Right lobe of liver (tissue), 6 donors: ENCODE measurements at places on chromosomes 13 and 19.
A peak's percentile ranks its signal among the peaks of the same experiment; 100 is the strongest.

- peak; percentile 48 for DNase-seq
Observed at GRCh38 chr19:32869369-32869965, at the start of gene SLC7A9. SLC7A9 (minus strand) TSS chr19:32869767; CDS start chr19:32868534, 1,233 bp downstream.

GRCh38 chr19:14139944-14140343 is 3.6 kb upstream of the ASF1B start:
- DNase-seq: no peak

GRCh38 chr19:34692549-34692948 is 15.1 kb downstream of the ZNF302 start:
- DNase-seq: no peak

DNA sequence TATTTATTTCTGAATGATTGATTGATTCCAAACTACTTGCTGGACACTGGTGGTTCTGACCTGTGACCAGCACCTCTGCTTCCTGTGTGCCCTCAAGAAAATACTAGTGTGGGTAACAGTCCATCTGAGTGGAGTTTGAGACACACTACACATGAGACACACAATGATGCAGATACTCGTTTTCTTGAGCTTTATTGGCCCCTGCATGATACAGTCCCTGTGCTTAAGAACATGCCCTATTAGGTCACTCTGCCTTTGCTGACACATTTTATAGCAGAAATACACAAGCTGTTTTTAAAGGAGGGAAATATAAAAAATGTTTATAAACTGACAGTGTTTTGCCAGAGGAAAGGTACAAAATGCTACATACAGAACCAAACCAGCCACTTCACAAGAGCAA is 126.9 kb downstream of the STK24 start:
- no peak for DNase-seq

- DNase-seq: peak; percentile 39
Observed at GRCh38 chr19:33809960-33810359, 13.3 kb downstream of the KCTD15 start.

DNA sequence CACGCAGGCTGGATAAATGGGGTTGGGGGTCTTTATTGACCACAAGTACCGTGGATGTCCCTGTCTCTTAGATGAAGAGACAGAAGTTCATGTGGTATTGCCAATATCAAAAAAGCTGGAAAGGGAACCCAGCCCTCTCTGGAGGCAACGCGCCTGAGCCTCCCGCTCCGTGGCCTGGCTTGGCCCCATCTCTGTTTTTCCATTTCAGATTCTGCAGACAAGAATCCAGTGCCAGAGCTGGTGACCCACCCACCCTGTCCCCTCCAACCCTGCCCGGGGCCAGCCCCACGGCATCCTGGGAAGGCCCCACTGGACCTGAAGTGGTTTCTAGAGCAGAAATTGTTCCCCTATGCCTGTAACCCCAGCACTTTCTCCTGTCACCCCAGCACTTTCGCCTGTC is 57.7 kb downstream of the PTPRS start:
- no peak for DNase-seq

GRCh38 chr19:3132971-3133792 is 2.7 kb upstream of the GNA15 start:
- no peak for DNase-seq

DNA sequence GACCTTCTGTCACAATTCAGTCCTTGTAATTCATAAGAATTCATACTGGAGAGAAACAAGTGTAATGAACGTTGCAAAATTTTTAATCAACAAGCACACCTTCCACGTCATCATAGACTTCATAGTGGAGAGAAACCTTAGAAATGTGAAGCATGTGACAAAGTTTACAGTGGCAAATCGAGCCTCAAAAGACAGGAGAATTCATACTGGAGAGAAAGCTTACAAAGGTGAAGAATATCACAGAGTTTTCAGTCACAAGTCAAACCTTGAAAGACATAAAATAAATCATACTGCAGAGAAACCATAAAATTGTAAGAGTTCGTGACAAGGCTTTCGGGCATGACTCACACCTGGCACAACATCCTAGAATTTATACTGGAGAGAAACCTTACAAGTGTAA is 24.6 kb downstream of the ZNF813 start:
- DNase-seq: no peak

DNA sequence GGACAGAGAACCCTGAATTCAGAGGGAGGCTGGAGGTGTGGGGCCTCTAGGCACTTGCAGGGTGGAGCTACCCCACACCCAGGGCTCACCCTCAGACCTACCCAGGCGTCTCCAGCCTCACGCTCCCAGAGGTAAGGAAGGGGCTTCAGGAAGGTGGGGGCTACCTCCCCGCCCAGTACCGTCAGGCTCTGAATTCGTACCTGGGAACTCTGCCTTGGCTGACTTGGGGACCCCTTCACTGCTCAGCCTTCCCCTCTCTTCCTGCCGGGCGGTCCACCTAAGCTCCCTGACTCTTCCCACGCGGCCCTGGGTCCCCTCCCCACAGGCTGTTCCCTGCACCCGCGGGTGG is 28.5 kb upstream of the PARP4 start:
- no peak for DNase-seq

DNA sequence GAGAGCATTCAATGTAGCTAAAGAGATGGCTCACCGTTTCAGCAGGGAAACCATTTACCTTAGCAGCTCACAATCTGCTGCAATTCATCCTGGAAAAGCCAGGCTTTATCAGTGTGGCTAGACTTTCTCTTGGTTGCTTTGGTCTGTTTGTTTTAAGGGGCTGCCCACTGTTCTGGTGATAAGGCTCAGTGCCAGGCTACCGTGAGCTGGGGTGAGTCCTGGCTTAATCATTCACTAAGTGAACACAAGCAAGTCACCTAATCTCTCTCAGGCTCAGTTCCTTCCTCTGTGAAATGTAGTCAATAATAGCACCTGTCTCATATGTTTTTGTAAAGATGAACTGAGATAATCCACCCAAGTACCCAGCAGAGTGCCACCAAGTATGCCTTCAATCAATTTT is 229.0 kb downstream of the TEX29 start:
- no peak for DNase-seq

- DNase-seq: no peak
Observed at GRCh38 chr19:31015778-31016177, 333.5 kb downstream of the TSHZ3 start.

DNA sequence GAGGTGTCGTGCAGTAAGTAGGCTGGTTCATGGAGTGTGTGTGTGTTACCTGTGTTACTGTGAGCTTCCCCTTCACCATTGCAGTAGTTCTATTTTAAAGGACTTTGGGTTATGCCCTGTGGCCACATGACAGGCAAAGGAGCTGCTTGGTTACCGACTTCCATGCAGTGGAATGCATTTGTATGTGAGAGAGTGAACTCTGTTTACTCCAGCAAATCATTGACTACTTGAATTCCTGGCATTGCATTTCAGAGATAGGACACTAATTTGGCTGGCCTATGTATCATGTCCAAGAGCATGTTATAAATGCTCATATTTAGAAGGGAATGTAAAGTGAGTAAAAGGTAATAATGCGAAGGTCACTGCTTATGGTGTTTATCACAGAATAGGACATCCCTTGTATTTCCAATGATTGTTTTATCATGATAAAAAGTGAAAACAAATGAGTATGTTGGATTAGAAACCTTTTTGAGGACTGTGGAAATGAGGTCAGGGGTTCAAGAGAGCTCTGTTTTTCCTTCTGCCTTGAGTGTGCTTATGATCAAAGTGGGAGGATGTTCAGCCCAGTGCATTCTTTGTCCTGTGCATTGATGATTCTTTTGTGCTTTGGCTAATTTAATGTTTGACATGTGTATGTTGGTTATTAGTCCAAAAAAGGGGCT is 156.5 kb downstream of the LMO7 start:
- DNase-seq: peak; percentile 70

DNA sequence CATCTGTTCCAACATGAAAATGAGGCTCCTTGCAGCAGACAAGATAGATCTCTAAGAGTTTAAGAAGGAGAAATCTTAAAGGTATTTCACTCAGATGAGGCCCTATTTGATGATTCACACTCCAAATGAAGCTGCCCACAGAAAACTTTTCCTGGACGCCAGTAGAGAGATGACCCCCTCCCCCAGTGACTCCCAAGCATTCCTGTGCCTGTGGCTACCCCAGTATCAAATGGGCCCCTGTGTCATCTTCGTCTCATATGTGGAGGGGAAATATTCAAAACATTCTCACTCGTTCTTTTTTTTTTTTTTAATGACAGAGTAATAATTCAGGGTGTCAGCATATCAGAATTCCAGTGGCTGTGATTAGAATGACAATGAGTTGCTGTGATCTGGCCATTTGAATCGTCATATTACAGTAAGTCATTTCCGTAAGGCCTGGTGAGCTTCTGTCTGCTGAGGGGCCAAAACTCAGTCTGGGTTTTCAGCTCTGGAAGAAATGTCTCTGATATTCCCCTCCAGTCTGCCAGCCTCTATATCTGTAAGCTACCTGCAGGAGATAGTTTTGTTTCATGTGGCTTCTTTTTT is 194.7 kb downstream of the URI1 start:
- DNase-seq: no peak

GRCh38 chr19:3183721-3184641 is 1.7 kb upstream of the NCLN start:
- no peak for DNase-seq

GRCh38 chr19:32324631-32325285 is 20.7 kb upstream of the ZNF507 start:
- no peak for DNase-seq

- DNase-seq: peak; percentile 5
Observed at GRCh38 chr13:63337041-63337440, 1921.4 kb upstream of the PCDH20 start.

DNA sequence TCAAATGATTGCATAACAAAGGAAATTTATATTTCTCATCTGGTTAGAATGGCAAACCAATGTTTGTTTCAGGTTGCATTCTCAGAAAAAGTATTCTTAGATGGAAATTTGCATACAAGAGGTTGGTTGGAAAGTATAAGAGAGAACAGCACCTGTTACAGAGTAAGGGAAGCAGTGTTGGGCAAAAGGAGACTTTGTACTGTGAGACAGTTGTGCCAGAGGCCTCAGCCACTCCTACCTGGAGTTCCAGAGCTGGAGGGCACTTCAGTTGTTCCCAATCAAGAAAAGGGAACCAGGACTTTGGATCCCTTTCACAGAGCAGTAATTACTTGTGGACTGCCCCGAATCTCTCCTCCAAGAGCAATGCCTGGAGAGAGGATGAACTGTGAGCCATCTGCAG is 81.8 kb downstream of the SPRY2 start:
- no peak for DNase-seq

DNA sequence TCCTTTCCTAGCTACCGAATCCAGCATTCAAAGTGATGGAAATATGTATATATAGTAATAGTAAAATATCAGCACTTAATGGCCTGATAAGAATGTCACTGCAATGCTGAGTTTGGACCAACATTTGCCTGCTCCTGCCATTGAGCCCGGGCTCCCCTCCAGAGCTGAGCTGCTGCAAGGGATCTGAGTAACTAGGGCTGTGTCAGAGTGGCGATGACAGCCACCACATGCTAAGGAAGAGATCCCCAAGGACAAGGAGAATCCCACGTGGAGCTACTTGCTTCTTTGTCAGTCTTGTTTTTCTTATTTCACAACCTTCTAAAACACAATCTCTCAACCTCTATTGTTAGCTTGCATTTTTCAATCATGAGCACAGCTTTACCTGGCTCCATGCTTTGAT is 19.5 kb upstream of the ALOX5AP start:
- DNase-seq: no peak

GRCh38 chr13:73492811-73493210 is 434.0 kb downstream of the KLF5 start:
- DNase-seq: no peak

GRCh38 chr13:94218537-94218936 is 260.9 kb downstream of the DCT start:
- DNase-seq: no peak

DNA sequence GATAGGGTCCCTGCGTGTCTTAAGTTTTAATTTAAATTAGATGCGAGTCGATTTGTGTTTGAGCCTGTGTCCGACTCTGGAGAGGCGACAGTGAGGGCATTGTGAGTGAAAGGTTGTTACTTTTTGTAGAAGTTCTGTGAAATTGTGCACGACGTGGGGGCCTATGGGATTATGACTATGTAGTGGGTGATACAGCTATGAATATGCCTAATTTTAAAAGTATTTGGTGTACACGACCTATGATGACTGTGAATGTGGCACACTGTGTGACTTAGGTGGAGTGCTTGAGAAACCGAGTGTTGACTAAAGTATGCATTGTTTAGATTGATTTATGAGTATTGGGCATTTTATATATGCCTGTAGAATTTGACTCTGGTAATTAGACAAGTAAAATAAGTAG is 646 bp downstream of the ZNF567 start:
- DNase-seq: no peak

- no peak for DNase-seq
Observed at GRCh38 chr13:109657395-109657794, 129.0 kb downstream of the IRS2 start.

DNA sequence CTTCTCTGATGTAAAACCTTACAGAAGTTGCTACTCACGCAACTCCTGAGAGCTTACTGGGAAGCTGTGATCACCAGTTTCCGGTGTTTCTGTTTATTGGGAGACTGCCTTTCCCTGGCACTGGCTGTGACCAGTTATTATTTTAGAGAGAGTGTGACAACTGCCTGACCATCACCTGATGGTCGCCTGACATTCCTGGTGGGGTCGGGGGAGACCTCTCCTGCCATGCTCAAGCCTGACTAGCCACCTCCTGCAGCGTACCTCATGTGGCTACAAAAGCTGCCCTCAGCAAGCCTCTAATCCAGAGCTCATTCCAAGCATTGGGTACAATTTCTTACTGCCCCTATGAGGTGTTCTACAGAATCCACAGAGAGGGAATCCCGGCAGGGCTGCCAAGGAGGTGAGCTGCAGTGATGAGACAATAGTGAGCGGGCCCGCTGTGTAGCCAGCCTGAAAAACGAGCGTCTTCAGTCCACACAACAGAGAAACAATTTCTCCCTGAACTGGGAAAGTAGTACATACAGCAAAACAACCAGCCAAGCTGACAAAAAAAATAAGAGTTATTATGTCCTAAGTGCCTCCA is 28.7 kb downstream of the GJA3 start:
- no peak for DNase-seq

GRCh38 chr19:988510-988909 is 4.4 kb downstream of the WDR18 start:
- DNase-seq: no peak

- no peak for DNase-seq
Observed at GRCh38 chr19:39953915-39954314, 17.1 kb upstream of the PSMC4 start.

DNA sequence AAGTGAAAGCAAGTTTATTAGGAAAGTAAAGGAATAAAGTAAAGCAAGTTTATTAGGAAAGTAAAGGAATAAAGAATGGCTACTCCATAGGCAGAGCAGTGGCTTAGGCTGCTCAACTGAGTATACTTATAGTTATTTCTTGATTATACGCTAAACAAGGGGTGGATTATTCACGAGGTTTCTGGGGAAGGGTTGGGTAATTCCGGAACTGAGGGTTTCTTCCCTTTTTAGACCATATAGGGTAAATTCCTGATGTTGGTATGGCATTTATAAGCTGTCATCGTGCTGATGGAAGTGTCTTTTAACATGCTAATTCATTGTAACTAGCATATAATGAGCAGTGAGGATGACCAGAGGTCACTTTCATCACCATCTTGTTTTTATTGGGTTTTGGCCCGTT is 194.3 kb downstream of the DLEU7 start:
- no peak for DNase-seq

GRCh38 chr13:75804054-75804453 is 167.9 kb downstream of the LMO7 start:
- DNase-seq: no peak

GRCh38 chr13:21837841-21838551 is 167.1 kb downstream of the FGF9 start:
- DNase-seq: no peak

GRCh38 chr13:30234619-30235162 is 72.7 kb downstream of the KATNAL1 start:
- no peak for DNase-seq

GRCh38 chr19:30028992-30029343 is 86.9 kb downstream of the URI1 start:
- no peak for DNase-seq
